Dermis blood vessel endothelial cell (primary cell): ENCODE measurements at places on chromosomes 5 and 9. TPM values are rescaled to one million over a fixed set of nuclear protein-coding genes. Genes with fewer than 3 reads are reported as not detected.

- DNase-seq = no peak
Observed at GRCh38 chr9:76600007-76600615, 141.1 kb downstream of the GCNT1 start.

- DNase-seq = no peak
Observed at GRCh38 chr9:109922617-109923470, 142.8 kb downstream of the PALM2AKAP2 start.

DNA sequence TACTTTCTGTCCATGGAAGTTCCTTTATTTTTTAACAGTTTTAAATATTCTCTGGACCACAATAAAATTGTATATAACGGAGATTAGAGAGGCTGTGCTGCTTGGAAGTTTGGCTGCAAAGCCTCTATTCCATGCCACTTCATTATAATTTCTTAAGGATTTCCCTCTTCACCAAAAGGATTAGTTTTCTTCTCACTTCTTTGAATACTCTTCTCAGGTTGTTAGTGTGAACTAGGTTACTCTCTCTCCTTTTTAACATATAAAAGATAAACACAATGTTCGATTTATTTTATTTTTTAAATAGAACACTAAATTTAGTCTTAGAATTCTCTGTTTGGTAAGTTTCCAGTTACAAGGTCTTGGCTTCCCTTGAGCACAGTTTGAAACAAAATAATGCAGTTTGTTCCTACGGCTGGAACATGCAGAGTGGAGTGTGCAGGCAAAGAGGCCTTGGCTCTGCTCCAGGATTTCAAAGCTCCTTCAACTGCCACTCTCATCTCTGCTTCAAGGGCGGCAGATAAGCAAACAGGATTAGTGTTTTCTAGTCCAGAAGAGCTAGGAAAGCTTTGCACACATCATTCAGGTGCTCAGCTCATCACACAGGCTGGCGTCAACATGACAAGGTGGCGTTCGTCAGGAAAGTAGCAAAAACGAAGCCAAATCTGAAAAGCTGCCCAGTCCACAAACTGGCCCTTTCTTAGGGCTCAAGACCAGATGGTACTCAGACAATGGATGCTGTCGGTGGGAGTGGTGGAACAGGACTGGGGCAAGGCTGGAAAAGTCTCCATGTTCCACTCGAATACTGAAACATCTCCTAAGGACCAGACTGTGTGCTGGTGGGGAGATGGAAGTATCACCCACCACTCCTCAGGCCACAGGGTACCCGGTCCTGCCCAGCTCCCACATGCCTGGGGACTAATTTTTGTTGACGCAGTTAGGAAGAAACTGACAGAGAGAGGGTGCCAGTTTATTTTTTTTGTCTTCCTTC is 286.6 kb downstream of the CRB2 start:
- DNase-seq = no peak

- no peak for DNase-seq
Observed at GRCh38 chr9:94875300-94876020, 149.0 kb downstream of the AOPEP start.

DNA sequence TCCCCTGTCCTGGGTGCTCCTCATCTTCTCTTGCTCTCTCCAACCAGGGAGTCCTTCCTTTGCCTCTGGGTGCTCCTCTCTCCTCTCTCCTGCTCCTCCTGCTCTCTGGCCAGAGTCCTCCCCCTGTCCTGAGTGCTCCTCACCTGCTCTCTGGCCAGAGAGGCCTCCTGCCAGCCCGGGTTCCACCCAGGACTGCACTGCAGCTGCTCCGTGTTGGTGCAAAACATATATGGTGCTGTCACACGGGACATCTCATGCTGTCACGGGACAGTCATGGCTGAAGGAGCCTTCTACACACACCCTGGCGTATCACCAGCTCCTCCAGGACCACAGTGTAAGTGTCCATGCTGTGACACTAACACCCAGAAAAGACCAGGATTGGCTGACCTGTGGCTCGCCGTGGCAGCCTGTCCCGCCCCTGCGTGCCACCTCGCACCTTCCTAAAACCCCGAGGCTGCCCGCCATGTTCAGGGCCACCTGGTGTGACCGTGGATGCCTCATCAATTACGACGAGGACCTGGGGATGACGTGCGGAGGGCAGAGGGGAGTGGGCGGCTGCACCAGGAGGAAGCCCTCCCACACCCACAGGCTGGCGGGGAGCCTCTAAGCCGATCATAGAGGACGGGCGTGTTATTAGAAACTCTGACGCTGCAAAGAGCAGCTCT is 27.9 kb upstream of the SLC6A3 start:
- DNase-seq = no peak

DNA sequence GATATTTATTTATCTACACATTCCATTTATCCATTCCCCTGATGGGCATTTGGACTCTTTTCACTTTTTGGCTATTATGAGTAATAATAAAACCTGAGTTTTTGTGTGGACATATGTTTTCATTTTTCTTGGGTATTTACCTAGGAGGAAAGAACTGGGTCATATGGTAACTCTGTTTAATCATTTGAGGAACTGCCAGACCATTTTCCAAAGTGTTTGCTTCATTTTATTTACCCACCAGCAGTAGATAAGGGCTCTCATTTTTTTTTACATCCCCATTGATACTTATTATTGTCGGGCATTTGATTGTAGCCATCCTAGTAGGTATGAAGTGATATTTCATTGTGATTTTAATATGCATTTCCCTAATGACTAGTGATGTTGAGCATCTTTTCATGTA is 7.7 kb upstream of the PTPDC1 start:
- no peak for DNase-seq

DNA sequence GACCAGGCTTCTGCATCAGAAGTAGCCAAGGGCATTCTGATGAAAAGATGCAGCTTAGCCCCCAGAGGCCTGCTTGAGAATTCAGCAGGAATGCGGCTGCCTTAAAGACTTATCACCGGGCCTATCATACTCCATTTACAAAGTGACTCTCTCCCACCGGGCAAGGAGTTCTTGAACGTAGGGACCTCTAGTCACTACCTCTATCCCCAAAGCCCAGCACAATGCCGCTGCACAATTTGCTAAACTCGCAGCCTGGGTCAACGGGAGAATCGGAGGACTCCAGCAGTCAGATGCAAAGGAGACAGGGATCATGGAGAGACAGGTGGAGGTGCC is 661 bp downstream of the PDCL start:
- peak; percentile 64 for DNase-seq

DNA sequence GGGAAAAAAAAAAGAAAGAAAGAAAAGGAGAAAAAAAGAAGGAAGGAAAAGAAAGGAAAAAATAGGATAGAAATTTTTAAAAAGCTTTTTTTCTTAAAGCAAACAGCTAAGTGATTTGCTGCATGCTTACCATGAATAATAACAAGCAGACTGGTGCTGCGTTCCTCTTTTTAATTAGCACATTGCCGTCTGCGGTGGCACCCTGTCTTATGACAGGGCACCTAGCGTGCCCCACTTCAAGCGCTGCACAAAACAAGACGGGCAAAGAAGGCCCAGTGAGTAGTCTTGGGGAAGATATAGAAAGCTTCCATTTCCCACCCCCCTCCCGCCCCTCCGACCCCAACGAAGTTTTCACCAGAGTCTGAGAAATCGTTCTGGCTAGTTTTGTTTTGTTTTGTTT is 513.9 kb downstream of the ZNF608 start:
- DNase-seq = no peak

- DNase-seq = peak; percentile 97
Observed at GRCh38 chr9:93098236-93098946, 2.4 kb downstream of the CARD19 start.

DNA sequence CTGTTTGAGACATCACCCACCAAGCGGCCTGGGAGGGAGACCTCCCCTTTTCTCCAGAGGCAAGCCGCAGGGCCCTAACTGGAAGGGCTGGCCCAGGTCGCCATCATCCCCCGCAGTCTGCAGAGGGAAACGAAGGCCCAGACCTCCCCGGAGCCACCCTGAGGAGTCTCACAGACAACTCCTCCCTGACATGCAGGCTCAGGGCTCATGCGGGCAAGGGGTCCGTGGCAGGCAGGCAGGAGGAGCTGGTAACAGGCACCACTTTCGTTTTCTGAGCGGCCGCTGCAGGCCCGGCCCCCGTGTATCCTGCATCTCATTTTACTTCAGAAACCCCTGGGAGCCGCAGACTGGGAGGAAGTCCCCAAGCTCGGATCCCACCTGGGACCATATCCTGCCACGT is 192.0 kb upstream of the PPP1R26 start:
- no peak for DNase-seq

- DNase-seq = no peak
Observed at GRCh38 chr9:89541798-89542197, 43.9 kb upstream of the SEMA4D start.

- no peak for DNase-seq
Observed at GRCh38 chr5:1907616-1908015, 24.9 kb upstream of the IRX4 start.

- DNase-seq = peak; percentile 38
Observed at GRCh38 chr5:40446910-40447309, 232.8 kb upstream of the PTGER4 start.

- DNase-seq = no peak
Observed at GRCh38 chr5:40823459-40823858, 11.6 kb downstream of the RPL37 start.

DNA sequence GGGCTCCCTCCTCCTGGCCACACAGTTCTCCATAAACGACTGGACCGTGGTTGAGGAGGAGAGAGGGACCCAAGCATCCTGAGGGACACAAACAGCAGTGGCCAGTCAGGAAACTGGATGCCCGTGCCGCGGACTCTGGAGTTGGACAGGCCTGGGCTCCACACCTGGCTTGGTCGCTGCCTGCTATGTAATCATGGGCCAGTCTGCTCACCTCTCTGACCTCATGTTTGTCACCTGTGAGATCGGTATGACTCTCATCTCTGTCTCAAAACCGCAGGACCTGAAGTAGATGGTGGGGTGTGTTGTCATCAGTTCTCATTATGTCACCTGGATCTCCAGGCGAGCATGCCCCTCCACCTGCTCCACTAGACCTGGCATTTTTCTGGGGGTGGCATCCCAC is 14.5 kb downstream of the CXXC5 start:
- no peak for DNase-seq

DNA sequence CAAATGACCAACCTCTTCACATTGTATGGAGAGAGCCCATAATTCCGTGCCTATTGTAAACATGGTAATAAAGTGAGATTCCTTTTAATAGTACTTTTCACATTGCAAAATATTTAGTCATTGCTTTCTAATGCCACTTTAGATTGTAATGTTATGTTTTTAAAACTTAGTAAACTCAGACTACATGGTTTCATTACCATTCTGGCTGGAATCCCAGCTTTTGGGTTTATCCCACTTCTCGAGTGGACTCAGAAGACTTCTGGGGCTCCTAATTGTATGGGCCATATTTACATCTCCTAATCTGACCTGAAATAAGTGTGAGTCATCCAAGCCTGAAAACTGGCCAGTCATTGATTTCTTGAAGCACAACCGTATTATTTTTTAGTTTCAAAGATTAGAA is 217.6 kb downstream of the CAAP1 start:
- DNase-seq = no peak

DNA sequence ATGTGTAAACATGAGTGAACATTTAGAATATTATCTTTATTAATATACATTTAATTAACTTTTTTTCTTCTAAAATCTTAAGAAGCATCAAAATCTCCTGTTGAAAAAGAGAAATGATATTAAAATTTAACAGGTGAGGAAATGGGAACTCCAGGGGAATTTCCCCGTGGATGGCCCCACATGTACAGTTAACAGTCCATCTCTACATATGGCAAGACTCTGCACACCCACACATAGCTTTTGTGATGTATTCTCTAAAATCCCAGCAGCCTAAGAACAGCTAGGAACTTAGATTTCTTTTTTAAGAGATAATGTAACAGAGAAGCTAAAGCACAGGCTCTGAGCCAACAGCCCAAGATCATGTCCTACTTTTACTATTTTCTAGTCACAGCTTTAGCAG is 556.3 kb upstream of the RGMB start:
- no peak for DNase-seq

DNA sequence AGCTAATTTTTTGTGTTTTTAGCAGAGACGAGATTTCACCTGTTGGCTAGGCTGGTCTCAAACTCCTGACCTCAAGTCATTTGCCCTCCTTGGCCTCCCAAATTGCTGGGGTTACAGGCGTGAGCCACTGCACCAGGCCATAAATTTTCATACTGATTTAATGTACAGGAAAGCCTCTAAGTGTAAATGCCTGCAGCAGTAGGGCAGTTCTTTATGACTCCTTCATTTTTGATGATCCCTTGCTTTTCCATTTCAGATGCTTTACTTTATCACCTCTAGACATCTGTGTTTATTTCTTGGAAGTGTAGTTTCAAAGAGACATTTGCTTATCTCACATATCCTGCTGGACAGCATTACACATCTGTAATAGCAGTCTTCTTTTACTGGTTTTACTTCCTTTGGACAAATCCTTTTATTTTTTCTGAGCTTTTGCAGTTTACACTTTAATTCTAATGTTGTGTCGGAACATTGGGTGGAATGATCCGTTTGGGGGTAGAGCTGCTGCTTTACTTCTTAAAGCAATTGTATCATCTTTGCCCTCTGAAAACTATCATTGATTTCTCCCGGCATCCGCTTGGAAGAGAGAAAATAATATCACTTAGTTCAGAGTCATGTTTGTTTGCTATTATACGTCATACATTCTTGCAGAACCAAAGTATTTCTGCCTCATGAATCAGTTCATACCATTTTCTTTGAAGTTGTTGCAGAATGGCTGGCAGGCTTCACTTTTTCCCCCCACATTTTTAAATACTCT is 36.0 kb downstream of the SCGB3A1 start:
- no peak for DNase-seq

GRCh38 chr9:92970467-92970923 is 23.2 kb downstream of the FGD3 start:
- DNase-seq = no peak

DNA sequence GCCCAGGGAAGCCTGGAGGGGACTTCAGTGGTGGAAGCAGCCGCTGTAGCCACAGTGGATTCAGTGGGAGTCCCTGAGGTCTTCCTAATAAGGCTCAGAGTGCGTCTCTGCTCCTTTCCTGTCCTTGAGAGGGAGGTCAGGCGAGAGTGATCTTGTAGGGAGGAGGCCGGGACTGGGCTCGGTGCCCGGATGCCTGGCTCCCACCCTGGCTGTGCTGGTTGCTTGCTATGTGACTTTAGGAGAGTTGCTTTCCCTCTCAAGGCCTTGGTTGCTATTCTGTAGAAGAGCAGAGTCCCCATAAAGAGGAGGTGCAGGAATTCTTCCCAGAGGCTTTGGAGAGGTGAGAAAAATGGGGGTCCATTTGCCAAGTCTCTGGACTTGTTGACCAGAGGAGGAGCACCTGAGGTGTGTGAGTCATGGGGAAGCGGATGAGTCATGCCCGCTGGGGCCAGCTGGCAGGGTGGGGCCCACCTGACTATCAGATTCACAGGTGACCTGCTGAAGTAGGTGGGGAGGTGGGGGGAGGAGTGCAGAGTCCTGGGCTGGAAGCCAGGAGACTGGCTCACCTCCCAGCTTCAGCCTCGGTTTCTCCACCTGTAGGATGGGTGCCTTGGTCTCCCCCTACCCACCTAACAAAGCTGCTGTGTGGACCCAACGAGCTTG is 13.8 kb downstream of the GSN start:
- DNase-seq = peak; percentile 71

GPX8 gene
- 18.7 and 20.2 TPM in 2 replicates for total RNA-seq

IGIP gene
- 5.0 and 5.8 TPM in 2 replicates for total RNA-seq

SLC44A1 gene
- 42.7 and 71.8 TPM in 2 replicates for total RNA-seq

DELE1 gene
- total RNA-seq = 66.4 and 81.7 TPM in 2 replicates

DDX4 gene
- 0.17 TPM in 1 of 2 replicates, not detected in the other for total RNA-seq

ADAMTS16 gene
- not detected in 2 replicates for total RNA-seq

CCL28 gene
- 1.2 and 3.6 TPM in 2 replicates for total RNA-seq

DOCK8 gene
- total RNA-seq = 4.4 and 6.8 TPM in 2 replicates

MPDZ gene
- total RNA-seq = 130 and 175 TPM in 2 replicates

PSMB7 gene
- 180 and 183 TPM in 2 replicates for total RNA-seq

TMC1 gene
- total RNA-seq = 0.74 and 3.4 TPM in 2 replicates

PCDHB9 gene
- 0.14 and 0.17 TPM in 2 replicates for total RNA-seq
